ENCODE measurements at places on chromosomes 2 and 18. TPM values are rescaled to one million over a fixed set of nuclear protein-coding genes. Genes with fewer than 3 reads are reported as not detected.

- DNase-seq = no peak
Observed at GRCh38 chr2:47032773-47033101, 117.1 kb upstream of the MCFD2 start.

- DNase-seq = peak; percentile 83
Observed at GRCh38 chr2:188291617-188292347, at the start of gene GULP1. TSS of gene GULP1 (plus strand) at chr2:188291874. CDS start at chr2:188477703, 185,829 bp downstream.

DNA sequence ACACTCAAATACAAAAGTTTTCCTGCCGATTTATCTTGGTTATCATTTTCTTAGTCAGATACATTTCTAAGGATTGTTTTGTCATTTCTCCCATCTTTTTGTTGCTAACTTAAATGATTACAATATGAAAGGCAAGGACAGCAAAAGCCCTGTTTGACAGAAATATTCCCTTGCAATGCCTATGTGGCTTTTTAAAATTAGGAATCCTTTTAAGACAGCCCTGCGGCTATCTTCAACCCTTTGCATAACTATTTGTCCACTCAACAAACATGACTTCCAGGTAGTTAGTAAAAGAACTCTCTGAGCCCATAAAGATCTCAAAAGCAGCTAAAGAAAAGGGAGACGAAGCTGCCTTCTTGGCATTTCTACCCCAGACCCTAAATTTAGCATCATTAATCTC, 179.7 kb upstream of the CDH20 start:
- DNase-seq = no peak

Gene PKDCC
- 6.9 TPM for total RNA-seq

DNA sequence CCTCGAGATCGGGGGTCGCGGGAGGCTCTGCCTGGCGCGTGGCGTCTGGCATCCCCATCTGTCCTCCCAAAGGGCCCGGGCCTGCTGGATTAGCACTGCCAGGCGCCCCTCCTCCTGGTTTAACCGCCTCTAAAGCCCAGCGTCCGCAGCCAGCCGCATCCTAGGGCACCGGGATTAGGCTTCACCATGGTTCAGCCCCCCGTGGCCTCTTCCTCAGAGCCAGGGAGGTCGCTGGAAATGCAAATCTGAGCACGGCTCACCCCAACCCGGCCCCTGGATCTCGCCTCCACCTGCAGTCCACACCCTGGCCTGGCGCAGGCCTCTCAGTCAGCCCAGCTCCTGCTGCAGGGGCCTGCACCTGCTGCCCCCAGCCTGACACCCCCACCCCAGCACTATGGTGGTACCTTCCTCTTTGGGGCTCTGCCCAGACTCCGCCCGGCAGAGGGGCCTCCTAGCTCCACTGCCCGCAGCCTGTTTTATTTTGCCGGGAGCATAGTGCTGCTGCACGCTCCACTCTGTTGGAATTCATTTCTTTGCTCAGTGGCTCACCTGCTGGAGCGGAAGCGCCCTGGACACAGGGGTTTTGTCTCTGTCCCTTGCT, 13.2 kb downstream of the PRELID3A start:
- DNase-seq = no peak

DNA sequence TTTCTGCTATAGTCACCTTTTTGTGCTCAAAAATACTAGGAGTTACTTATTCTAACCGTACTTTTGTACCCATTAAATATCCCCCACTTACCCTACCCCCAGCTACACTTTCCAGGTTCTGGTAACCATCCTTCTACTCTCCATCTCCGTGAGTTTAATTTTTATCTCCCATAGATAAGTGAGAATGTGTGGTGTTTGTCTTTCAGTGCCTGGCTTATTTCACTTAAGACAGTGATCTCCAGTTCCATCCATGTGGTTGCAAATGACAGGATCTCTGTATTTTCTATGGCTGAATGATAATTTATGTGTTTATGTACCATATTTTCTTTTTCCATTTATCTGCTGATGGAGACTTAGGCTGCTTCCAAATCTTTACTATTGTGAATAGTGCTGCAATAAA, 323.3 kb downstream of the ZNF804A start:
- DNase-seq = no peak

Gene SS18
- 68.4 TPM for total RNA-seq

Gene DHX57
- total RNA-seq = 28.2 TPM

DNA sequence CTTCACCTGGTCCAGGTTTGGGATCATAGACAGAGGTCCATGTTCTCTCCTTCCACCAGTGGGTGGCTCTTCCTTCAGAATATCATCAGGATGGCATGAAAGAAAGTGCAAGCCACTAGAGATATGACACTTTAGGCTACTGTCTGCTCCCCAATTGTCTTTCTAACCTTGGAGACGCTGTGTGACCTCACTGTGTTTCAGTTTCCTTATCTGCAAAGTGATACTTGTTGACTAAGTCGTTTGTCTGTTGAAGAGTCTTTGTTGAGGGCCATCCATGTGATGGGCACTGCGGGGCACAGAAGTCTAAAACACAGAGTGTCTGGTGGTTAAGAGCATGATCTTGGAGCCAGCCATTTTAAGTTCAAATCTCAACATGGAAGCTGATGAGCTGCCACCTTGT, 259.9 kb upstream of the THSD7B start:
- no peak for DNase-seq

DNA sequence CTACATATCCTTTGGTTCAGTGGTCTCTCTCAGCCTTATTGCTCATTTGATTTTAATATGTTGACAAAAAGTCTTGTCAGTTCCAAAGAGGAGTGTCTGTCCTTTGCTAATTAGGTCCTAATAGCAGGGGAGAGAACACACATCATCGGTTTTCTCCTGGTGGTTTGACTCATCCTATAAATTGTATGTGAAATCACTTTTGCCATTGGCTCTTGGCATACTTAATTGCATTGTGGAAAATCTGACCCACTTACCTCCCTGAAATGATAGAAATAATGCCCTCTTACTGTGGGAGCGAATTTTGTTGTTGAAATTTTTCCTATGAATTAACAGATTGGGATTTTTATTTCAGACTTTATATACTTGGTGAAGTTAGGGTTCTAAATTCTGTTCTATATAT, 58.3 kb downstream of the MTCL1 start:
- no peak for DNase-seq

- DNase-seq = no peak
Observed at GRCh38 chr2:11810237-11810977, 64.0 kb downstream of the LPIN1 start.

Gene SLC66A3
- 14.3 TPM for total RNA-seq

Gene TSPYL6
- total RNA-seq = not detected

GRCh38 chr2:166419616-166419934, 43.8 kb upstream of the SCN9A start:
- DNase-seq = peak; percentile 73

DNA sequence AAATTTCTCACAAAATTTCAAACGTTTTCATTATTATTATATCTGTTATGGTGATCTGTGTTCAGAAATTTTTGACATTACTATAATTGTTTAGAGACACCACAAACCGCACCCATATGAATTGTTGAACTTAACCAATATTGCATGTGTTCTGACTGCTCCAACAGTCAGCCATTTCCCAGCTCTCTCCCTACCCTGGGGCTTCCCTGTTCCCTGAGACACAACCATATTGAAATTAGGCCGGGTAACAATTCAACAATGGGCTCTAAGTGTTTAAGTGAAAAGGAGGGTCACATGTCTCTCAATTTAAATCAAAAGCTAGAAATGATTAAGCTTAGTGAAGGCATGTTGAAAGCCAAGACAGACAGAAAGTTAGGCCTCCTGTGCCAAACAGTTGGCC, 424.0 kb downstream of the DSC3 start:
- DNase-seq = no peak

DNA sequence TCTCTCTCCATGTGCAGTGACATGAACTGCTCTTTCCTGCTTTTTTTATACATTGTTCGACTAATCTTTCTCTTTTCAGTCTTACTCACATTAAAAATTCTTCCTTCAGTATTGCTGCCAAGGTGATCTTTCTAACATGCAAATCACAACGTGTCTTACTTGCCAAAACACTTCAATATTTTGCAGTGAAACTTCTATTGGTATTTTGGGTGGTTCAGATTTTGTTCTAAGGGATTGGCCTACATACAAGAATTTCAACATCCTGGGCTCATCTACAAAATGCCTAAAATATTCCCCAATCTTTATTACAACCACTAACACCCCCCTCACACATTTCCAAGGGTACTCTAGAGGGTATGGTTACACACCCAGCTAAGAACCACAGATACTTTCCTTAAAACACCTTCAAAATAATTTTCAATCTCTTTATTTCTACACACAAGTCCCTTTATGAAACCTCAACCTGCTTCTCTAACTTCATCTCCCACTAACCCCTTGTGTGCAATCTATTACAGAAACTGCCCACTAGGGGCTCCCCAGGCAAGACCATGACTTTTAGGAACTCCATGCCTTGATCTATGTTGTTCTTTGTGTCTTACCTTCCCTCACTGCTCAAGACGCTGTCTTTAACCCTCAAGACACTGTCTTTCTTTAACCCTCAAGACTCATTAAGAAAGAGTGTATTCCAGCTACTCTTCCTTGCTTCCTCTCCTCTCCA, 50.9 kb downstream of the COL3A1 start:
- no peak for DNase-seq

DNA sequence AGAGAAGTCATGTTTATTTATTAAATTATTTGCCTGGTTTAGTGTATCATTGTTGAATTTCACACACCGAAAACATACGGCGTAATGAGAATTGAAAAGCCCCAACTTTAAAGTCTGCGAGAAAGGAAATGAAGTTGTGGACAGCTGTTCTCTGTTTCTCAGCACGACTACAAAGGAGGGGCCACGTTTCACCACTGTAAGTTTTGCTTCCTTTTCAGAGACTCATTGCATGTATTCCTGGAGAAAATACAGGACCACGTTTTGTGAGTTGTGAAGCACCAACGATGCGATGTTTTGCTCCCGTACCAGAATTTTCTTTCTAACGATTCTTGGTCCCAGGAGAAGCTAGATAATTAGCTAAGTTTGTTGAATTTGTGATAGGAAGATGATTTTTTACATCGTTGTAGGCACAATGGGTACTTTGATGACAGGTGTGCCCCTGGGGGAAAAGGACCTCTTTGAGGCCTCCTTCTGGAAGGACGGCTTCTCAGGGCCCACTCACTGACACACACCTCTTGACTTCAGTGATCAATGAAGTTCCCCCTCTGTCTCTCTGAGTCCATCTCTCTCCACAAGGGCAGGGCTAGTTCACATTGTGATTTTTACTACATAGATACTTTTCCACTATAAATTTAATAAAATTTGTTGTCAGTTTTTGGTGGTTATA, 23.7 kb upstream of the ACKR3 start:
- DNase-seq = no peak

DNA sequence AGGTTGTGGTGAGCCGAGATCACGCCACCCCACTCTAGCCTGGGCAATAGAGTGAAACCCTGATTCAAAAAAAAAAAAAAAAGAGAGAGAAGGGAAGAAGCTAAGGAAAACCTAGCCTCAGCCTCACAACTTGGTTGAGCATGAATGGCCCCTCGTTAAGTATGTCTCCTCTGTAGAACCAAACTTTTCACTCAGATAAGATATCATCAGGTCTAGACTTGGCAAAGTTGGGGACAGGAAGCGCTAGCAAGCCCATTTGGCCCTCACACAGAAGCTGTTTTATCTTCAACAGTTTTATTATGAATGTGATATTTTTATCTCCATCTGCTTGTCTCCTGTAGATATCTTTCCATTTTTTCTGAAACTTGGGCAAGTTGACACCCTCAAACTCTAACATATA, 3.5 kb upstream of the ASXL2 start:
- no peak for DNase-seq

Gene DYSF
- 134 TPM for total RNA-seq

Gene CYP26B1
- total RNA-seq = 1.1 TPM

Gene PARD3B
- total RNA-seq = 30.9 TPM

GRCh38 chr18:58098706-58099105, 54.7 kb downstream of the NEDD4L start:
- no peak for DNase-seq

Measured in endothelial cell of umbilical vein (primary cell).